ENCODE measurements at places on chromosomes 16 and 17.
A peak's percentile ranks its signal among the peaks of the same experiment; 100 is the strongest.

- no peak for DNase-seq
Measured at GRCh38 chr17:14015271-14015670, 54.0 kb upstream of the COX10 start.

GRCh38 chr17:81170727-81171494, 4.9 kb upstream of the AATK start:
- DNase-seq = no peak

DNA sequence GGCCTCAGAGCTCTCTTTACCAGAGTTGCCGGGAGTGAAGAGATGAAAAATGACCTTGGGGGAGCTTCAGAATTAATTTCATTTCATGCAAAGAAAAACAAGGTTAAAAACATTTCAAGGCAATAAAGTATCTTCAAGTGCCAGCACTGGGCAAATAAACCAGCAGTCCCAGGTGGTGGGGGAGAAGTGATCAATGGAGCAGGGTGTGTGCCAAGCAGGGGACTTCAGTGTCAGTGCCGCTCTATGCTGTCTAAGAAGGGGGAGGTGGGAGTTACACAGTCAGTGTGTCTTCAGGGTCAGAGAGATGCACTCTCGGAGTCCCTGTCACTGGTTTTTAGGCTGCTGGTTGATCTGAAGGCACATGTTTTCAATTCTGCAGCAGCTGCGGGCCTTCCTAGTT, 57.2 kb upstream of the MGAT5B start:
- DNase-seq = no peak

DNA sequence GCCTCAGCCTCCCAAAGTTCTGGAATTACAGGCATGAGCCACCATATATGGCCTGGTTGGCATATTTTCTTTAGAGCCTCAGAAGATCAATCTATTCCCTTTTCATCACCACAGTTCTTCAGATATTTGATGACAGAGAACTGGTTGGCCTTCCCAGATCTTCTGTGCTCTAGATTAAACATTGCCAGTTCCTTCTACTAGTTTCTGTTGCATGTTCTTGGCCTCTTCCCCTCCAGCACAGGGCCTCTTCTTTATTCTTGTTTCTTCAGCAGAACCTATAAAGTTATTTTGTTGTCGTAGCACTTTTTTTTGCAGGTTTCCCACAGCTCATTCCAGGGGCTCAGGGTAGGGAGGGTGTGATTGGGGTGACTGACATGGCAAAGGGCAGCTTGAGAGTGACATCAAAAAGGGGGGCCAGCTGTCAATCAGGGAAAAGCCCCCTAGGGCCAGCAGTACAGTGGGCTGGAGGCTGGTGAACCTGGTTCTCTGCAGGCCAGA, 9.3 kb downstream of the CHD9 start:
- no peak for DNase-seq

- DNase-seq = no peak
Measured at GRCh38 chr16:88816736-88817535, 5.2 kb upstream of the APRT start.

- no peak for DNase-seq
Measured at GRCh38 chr17:48254896-48255295, 147.3 kb downstream of the SNX11 start.

DNA sequence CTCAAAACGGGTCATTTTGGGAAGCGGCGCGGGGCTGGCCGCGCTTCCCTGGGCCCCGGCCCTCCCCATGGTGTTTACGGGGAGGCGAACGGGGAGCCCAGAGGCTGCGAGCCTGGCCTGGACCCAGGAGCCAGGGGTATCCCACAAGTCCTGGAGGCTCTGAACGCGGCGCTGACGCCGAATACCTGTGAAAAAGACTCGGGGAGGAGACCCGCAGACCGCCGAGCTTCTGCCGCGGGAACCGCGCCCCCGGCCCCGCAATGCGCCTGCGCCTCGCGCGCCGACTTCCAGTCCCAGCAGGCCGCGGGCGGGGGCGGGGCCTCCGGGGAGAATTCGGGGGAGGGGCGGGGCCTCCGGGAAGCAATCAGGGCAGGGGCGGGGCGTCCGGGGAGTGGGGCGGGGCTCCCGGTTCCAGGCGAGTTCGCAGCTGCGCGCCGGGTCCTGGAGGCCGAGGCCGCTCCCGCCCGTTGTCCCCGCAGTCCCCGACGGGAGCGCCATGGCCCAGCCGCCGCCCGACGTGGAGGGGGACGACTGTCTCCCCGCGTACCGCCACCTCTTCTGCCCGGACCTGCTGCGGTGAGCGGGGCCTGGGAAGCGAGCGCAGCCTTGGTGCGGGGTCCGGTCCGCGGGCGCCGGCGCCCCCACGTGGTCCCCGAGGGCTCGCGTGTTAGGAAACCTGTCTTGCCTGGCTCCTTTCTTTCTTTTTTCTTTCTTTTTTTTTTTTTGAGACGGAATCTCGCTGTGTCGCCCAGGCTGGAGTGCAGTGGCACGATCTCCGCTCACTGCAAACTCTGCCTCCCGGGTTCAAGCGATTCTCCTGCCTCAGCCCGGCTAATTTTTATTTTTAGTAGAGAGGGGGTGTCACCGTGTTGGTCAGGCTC, at the start of gene DECR2:
TSS of gene DECR2 (plus strand) at position 418 of the 881 bp plus-strand sequence. CDS start at position 497, 79 bp downstream.
- DNase-seq = peak; percentile 93

DNA sequence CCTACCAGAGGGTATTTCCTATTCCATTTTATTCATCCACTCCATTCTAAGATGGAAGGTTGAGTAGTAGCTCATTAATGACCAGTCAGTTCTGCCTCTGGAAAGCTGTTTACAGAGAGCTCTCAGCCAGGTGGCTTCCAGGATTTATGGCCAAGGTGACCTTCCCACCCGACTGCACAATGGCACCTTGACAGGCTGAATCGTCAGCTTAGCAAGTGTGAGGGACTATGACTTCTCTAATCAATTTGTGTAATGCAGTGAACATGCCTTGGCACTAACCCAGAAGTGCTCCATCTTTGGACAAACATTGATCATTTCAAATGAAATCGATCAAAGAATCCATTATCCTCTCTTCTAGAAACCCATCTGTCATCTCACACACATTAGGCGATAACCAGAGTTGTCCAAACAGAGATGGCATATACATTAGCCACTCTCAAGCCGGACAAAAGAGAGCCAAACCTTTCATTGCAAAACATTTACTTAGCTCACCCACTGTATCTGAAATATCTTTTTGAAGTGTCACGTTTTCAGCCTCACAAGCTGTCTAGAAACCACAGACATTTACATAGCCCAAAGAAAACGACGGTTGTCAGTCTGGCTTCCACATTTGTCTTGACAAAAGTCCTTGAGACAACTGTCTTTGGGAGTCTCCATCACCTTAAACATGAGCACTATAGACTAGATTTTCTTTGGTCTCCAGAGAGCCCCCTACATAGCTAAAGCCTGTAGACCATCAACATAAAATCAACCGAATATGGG, 35.6 kb downstream of the CLEC3A start:
- DNase-seq = no peak

DNA sequence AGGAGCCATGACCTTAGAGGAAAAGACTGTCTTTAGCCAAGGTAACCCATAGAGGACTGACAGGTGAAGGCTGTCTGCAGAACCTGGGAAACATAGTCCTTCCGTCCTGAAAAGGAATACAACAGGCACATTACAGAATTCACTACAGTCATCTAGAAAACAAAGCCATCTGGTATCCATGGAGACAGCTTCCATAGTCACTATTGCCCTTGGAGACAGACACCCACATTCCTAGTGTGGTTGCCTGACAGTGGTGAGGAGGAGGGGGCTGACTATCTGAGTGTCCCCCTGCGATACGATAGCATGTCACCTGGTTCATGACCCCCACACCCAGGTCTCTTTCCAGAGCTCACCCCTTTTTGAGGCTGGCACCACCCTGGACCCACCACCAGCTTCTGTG, 254.7 kb downstream of the CDH13 start:
- no peak for DNase-seq

- no peak for DNase-seq
Measured at GRCh38 chr17:3575511-3575910, 17.9 kb upstream of the TRPV3 start.

- no peak for DNase-seq
Measured at GRCh38 chr17:76689859-76690258, 20.9 kb downstream of the MXRA7 start.

- DNase-seq = no peak
Measured at GRCh38 chr17:57548421-57549410, 196.4 kb downstream of the CCDC182 start.

All from midbrain (tissue), 1 donor.